Activated CD8-positive, alpha-beta memory T cell treated with anti-CD3 and anti-CD28 coated beads for 48 hours (primary cell): ENCODE measurements at places on chromosomes 3 and 15.

GRCh38 chr3:197494366-197495058, 61.3 kb downstream of the BDH1 start:
- no peak for DNase-seq

DNA sequence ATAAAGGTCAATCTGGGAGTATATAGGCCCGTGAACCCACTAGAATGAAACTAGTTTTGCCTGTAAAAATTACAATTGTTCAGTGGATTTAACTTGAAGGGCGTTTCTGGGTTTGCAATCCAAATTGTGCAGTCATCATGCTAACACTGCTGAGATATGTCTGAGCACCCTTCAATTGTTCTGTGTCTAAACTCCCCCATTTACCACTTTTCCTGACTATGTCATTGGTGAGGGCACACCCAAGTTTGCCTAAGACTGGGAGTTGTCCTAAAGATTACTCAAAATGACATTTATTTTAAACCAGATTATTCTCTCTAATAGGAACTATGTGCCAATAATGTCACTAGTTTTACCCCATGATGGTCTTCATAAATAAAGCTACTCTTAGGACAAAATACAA, 54.6 kb downstream of the EMC4 start:
- DNase-seq: no peak

GRCh38 chr15:65209701-65210643, 1.3 kb downstream of the CILP start:
- DNase-seq: no peak

- DNase-seq: no peak
Measured at GRCh38 chr15:69388260-69388705, 25.9 kb upstream of the KIF23 start.

- no peak for DNase-seq
Measured at GRCh38 chr15:70589221-70589620, 174.1 kb downstream of the UACA start.

DNA sequence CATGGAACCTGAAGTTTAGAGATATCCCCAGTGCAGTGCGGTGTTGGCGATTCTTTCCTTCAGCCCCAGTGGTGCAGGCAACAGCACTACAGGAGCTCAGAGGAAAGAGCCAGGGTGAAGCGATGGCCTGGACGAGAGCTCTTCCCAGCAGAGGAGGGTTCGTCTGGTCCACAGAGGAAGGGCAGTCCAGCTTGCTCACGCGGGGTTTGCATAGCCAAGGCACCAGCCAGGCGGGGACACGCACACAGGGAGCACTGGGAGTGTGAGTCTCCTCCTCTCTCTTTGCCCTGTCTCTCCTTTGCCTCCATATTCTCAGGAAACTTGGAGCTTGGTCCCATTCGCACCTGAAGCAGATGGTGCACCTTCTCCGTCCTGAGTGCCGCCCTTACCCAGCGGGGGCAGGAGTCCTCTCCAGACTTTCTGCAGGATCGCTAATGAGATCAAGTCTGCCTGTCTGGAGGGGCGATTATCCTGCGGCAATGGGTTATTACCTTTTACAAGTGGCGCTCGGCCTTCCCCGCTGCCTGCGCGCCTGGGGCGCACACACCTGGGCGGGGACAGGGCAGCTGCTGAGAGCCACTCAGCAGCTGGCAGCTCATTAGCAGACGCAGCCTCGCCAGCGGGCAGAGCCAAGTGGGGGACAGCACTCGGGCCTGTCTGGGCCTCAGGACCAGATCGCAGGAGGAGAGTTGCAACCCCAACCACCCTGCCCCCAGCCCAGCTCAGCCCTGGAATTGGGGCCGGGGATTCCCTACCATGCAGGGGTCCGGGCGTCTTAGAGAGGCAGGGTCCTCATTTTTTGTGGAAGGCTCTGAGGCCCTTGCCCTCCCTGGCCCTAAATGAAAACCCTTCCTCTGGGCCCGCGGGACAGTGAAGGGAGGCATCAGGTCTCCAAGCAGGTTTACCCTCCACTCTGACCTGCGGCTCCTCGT, 119.0 kb upstream of the MEF2A start:
- DNase-seq: no peak

DNA sequence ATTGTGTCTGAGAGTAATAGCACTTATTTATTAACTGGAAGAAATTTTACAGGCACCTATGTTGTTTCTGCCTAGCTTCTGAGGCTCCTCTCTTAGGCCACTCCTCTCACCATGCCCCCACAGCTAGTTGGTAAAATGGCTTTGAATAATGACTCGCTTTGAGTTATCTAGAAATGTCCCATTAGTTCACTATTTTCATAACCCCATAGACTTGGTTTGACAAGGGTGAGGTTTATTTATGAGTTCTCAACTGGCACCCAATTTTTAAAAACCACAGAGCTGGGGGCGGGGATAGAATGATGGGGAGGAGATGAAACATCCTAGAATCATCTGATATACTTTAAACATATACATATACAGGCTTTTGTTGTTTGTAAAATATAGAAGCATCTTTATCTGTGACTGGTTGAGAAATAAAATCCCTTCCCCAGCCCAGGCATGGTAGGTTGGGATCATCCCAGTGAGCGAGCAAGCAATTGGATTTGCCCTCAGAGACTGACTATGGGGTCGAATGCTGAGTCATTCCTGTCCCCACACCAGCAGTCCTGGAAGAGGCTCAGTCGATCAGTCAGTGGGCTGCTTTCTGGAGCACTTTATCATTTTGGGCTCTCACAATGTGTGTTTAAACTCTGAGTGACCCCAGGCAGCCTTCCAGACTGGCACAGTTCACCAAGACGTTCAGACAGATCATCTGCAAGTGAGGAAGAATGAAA, 60.2 kb upstream of the TSEN2 start:
- DNase-seq: no peak

- no peak for DNase-seq
Measured at GRCh38 chr3:73516631-73517030, 108.1 kb downstream of the PDZRN3 start.

GRCh38 chr15:75232252-75232813, 25.8 kb upstream of the GOLGA6C start:
- no peak for DNase-seq

GRCh38 chr3:37823189-37823588, 38.5 kb upstream of the CTDSPL start:
- DNase-seq: no peak

- no peak for DNase-seq
Measured at GRCh38 chr3:152151216-152151876, 117.4 kb upstream of the MBNL1 start.

DNA sequence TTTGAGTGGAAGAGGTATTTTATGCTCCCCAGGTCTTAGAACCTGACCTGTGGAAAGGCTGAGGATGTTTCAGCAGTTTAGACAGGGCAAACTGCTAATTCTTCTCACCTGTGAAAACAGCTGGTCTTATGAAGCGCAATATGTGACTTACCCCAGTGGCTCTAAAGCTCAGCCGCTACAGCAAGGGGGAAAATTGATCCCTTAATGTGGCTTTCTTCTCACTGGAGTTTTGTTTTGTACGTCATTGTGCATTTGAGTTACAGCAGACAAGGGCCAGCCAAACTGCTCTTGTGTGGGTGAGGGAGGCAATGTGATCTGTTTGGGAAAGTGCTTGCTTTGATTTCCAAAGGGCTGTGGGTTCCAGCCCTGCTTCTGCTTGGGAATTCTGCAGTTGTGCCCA, 293.4 kb upstream of the LRRFIP2 start:
- no peak for DNase-seq

GRCh38 chr15:78133801-78134200, 2.6 kb upstream of the CIB2 start:
- no peak for DNase-seq

- DNase-seq: no peak
Measured at GRCh38 chr3:152328841-152329240, 60.1 kb downstream of the MBNL1 start.

GRCh38 chr3:64936556-64936955, 248.8 kb upstream of the ADAMTS9 start:
- DNase-seq: no peak

GRCh38 chr3:46271209-46271745, 29.0 kb downstream of the CCR3 start:
- no peak for DNase-seq

- DNase-seq: no peak
Measured at GRCh38 chr3:187744169-187745151, 808 bp downstream of the BCL6 start.

DNA sequence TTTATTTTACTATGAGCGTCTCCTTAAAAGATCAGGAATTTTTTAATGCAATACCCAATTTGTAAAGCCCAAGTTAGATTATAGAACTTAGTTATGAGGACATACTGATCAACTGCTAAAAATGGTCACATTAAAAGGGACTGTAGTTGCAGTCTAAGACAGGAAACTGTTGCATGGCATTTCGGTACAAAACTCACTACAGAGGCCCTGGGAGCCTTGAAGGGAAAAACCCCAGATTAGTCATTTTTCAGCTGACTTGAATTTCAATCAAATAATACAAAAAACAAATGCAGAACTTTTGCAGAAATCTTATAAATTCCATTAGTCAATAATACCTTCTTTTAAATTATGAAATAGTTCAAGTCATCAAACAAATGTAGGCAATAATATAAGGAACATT, 6.9 kb upstream of the PTX3 start:
- DNase-seq: no peak

DNA sequence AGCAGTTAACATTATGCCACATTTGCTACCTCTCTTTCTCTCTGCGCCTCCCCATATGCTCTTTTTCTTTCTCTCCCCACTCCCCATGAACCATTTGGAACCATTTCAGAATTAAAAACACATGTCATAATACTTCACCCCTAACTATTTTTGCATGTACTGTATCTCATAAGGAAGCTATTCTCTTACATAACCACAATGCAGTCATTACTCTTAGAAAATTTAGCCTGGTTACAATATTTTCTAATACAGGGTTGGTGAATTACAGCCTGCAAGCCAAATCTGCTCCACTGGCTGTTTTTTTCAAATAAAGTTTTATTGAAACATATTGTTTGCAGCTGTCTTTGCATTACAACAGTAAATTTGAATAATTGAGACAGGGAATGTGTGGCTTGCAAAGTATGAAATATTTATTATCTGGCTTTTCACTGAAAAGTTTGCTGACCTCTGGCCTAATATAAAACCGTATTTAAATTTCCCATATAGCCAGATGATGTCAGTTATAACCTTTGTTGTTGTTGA, 62.8 kb downstream of the SGO1 start:
- no peak for DNase-seq

DNA sequence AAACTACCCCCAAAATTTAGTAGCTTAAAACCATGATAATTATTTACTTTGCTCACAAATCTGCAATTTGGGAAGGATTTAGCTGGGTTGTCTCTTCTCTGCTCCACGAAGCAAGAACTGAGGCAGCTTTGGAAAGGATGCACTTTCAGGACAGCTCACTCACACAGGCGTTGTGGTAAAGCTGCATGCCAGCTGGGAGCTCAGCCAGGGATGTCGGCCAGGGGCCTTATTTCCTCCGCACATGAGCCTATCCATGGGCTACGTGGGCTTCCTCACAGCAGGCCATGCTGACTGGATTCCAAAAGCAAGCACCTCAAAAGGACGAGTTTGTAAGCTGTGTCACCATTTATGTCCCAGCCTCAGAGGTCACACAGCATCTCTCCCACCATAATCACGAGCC, 301.3 kb upstream of the IGF1R start:
- no peak for DNase-seq

- DNase-seq: no peak
Measured at GRCh38 chr15:78684657-78685056, 43.6 kb upstream of the CHRNB4 start.

DNA sequence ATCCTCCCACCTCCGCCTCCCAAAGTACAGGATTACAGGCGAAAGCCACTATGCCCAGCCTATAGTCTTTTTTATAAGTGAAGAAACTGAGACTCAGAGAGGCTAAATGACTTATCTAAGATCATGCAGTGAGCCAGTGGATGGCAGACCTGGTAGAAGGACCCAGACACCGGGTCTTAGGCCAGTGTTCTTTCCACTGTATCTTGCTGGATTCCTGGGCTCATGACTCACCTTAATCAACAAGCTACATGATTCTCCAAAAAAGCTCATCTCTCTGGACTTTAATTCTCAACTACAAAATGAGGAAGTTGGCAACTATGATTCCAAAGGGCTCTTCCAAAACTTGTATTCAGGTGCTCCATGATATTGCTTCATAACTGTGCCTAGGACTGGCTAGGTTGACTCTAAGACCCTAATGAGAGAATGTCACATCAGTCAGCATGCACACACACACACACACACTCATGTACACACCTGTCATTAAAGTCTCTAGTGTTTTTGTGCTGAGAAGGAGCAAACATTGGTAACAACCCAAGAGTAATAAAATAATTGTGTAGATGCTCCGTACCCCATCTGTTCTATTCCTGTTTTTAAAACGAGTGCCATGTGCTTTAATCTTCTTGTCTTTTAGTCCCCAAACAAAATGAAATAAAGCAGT, 89.7 kb upstream of the SLC4A7 start:
- DNase-seq: no peak

DNA sequence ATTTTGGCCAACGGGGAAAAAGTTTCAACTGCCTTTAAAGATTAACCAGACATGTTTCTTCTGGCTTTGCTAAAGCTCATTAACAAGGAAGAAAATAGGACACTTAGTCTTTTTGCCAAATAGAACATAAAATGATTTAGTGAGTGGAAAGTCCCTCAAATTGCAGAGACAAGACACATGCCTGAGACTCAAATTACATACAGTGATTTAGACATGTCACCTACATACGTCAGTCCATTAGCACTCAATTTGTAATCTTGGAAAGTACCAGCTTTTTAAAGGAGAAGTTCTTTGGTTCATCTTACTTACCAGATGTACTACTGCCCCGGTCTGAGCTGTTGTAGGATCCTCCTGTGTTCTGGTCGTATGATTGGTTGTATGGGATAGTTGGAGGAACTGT, 1134.2 kb downstream of the ROBO1 start:
- no peak for DNase-seq

DNA sequence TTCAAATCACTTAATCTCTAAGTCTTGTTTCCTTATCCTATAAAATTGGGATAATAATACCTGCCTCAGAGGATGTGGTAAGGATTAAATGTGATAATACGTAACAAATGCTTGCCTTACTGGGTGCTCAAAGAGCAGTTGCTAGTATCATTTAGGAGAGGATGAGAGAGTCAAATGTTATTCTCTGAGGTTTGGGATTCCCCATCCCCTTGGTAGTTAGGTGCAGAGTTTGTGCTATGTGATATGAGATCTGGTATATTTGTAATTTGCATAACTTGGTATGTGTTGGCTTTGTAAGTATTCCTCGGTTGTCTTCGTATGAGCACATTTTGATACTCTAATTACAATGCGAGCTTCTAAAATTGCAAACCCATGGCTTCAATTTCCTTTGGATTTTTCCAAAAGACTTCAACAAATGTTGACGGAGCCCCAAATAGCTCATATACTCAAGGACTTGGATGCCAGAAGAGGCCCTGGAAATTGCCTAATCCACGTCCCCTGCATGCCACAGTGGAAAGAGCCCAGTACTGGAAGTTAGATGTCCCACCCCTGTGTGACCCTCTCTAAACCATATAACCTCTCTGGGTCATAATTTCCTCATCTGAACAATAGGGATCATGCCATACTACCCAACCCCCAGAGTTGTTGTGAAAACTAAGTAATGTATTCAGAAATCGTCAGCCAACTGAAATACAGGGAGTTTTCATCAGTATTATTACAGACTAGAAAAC, 85.0 kb downstream of the FBN1 start:
- no peak for DNase-seq
